ENCODE measurements at places on chromosomes 4 and X.

GRCh38 chrX:41688835-41689234, at the start of gene GPR34:
Gene GPR34 (plus strand): TSS chrX:41688973. CDS start chrX:41695634, 6,661 bp downstream.
- DNase-seq, result peak; percentile 52

GRCh38 chrX:130909469-130910136, 6.6 kb upstream of the ENOX2 start:
- no peak for DNase-seq

GRCh38 chrX:115696039-115696438, 135.1 kb downstream of the PLS3 start:
- no peak for DNase-seq

DNA sequence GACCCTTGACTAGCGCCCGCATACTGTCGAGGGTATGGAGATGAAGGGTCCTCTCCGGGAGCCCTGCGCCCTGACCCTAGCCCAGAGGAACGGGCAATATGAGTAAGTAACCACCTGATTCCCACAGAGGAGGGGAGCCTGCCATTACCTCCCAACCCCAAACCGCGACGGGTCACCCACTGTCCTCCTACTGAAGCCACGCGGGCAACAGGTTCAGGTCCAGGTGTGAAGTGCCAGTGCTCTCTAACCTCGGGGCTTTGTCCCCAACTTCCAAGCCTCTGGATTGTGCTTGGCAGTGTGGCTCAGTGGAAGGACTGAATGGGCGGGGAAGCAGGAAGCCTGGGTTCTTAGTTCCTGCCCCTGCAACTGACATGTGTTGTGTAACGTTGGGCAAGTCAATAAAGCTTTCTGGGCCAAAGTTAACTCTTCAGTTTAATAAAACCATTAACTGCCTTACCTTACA, 694 bp downstream of the OCRL start:
- DNase-seq, result no peak

DNA sequence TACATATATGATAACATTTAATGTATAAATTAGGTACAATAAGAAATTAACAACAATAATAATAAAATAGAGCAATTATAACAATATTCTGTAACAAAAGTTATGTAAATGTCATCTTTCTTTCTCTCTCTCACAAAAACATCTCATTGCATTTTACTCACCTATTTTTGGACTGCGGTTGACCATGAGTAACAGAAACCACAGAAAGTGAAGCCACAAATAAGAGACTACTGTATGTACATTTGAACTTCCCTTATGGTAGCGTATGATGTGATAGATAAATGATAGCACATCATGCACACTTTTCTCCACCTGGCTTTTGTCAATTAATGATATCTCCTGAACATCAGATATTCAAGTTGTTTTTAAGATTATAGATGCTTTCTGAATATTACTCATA, 80.5 kb downstream of the HNRNPD start:
- DNase-seq, result peak; percentile 50

DNA sequence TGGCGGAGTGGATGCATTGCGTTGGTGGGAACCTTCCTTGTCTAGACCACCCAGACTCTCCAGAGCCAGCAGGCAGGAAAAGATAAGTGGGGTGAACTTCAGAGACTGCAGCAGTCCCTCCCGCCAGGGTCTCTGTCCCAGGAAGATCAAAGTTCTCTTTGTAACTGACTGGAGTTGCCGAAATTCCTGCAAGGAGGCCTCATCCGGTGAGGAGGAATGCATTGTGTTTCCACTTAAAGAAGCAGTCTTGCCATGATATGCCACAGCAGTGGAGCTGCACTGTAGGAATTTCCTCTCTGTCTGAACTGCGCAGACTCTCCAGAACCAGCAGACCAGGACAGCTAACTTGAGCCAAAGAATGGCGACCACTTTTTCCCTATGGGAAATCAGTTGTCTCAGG, 1190.4 kb downstream of the TECRL start:
- DNase-seq, result no peak

DNA sequence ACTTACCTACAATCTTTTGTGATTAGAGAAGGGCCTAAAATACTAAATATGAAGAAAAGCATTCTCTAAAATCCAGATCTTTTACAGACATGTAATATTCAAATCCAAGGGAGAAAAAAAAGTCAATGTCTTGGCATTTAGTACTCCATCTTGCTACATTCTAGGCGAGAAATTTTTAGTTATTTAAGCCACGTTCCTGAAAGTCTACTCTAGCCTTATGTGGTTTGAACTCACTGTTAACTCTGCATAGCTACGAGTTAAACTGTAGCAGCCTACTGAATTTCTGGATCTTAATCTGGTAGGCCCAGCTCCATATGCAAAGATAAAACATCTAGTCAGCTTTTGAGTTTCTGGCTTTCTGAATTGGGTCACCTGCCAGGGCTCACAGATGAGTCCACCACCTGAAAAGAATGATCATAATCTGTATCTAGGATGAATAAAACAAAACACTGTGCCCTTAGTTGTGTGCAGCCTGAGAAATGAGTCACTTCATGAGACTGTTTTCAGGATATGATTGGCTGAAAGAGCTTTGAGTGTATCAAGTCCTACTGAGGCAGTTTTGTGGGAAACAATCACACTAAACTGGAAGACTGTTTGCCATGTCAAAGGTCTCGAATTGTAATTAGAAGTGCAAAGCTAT, 3.2 kb upstream of the NEK1 start:
- DNase-seq, result peak; percentile 77

GRCh38 chrX:71991164-71991563, 80.5 kb downstream of the NHSL2 start:
- no peak for DNase-seq

All from activated CD4-positive, alpha-beta T cell treated with anti-CD3 and anti-CD28 coated beads, Interleukin-10, Interleukin-2, amounts not matched to agents 100 ng/mL and 50 ng/mL, durations not matched to agents 16 hours and 8 hours (primary cell).